ENCODE measurements at places on chromosomes 4 and X.

DNA sequence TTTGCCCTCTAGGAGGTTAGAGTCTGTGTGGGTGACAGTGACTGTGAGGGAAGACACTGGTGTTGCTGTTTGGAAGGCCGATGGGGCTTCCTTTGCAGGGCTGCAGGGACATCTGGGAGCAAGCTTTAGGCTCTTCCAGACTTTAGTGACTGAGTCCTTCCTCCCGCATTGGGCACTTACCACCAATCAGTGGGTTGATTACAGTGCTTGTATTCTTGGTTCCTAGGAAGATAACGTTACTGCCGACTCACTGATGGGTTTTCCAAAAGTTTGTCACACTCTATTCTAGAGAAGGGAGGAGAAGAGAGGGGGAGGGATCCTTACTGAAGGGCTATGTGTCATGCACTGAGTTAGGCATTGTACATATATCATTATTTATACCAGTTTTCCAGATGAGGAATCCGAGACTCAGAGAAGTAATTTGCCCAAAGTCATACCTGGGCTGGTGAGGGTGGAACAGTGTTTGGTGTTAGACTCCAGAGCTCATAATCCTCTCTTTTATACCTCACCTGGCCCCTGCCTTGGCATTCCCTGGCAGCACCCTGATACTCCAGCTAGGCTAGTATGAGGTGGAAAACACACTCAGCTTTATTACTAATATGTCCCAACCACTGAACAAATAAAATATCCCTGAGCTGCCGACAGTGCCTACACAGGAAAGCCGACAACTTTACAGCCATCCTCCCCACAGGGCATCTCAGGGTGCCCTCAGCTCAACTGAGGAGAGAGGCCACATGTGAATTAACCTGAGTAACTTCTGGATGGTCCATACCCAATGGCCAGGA lies 3.8 kb downstream of the CHST7 start:
- no peak for DNase-seq

- no peak for DNase-seq
Measured at GRCh38 chrX:38275615-38276014, 51.7 kb downstream of the RPGR start.

GRCh38 chr4:183011213-183011907 lies 87.7 kb upstream of the WWC2 start:
- no peak for DNase-seq

- no peak for DNase-seq
Measured at GRCh38 chr4:63105839-63106238, 1303.4 kb downstream of the TECRL start.

GRCh38 chr4:140078366-140078765 lies 75.6 kb downstream of the MAML3 start:
- no peak for DNase-seq

DNA sequence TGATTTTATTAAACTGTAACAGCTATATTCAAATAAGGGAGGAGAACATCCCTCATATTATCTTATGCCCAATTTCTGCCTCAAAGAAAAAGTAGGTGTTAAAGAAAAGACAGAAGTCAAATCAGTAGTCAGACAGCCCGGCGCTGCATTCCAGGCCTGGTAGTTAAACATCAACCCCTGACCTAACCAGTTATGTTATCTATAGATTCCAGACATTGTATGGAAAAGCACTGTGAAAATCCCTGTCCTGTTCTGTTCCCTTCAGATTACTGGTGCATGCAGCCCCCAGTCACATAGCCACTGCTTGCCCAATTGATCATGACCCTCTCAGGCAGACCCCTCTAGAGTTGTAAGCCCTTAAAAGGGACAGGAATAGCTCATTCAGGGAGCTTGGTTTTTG lies 269.9 kb upstream of the GALNT7 start:
- no peak for DNase-seq

DNA sequence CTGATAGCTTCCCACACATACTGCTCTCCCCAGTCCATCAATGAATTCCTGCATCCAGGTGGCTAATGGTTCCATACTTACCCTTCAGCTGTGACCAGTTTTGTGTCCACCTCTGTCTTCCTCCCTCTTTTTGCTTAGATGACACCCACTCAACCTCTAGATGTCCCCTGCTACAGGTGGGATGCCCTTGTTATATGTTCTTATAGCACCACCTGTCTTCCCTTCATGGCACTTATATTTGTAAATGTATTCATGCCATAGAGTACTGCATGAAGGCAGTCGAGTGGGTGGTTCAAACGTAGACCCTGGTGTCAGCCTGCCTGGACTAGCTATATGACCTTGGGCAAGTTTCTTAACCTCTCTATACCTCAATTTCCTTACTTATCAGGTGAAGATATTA lies 6.5 kb upstream of the USP46 start:
- no peak for DNase-seq

- DNase-seq, result no peak
Measured at GRCh38 chrX:53319614-53320542, 38.5 kb upstream of the IQSEC2 start.

- DNase-seq, result no peak
Measured at GRCh38 chrX:102714994-102715393, 2.7 kb downstream of the GPRASP2 start.

DNA sequence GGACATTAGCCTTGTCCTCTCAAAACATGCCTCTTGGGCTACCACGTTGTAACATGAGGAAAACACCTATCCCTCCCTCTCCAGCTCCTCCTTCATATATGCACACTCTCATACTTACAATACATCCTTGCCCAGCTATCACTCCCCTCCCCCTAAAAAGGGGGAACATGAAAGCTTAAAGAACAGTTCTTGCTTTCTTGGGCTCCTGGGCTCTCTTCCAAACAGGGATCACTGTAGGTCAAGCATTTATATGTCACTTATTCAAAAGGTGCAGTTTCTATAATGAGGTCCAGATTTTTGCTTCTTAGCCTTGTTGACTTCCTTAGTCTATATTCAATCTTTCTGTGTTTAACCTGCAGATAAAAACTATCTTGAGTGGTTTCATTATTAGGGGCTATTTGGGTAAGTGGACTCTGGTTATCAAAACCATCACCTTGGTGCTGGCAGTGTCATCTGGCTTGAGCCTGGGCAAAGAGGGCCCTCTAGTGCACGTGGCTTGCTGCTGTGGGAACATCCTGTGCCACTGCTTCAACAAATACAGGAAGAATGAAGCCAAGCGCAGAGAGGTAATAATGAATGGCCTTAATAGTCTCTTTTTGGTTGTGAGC lies 119.4 kb downstream of the AKAP4 start:
- DNase-seq, result peak; percentile 19

GRCh38 chr4:105023668-105024055 lies 123.0 kb upstream of the TET2 start:
- DNase-seq, result no peak

DNA sequence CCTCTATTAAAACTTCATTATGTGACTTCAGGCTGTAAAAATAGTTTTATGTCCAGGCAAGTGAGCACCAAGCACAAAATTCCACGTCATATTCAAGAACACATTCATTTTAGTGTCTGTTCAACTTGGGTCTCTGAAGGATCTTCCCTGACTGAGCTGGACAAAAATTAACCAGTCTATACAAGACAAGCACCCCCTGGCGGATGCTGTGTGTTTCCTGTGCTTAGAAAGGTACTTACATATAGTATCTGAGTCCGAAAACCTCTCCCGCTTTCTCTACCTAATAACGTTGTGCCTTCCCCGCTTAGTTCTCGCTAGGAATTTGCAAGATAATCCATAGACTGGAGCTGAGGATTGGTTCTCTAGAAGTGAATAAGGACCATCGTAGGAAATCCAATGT lies 2214.5 kb upstream of the TENM3 start:
- peak; percentile 2 for DNase-seq

DNA sequence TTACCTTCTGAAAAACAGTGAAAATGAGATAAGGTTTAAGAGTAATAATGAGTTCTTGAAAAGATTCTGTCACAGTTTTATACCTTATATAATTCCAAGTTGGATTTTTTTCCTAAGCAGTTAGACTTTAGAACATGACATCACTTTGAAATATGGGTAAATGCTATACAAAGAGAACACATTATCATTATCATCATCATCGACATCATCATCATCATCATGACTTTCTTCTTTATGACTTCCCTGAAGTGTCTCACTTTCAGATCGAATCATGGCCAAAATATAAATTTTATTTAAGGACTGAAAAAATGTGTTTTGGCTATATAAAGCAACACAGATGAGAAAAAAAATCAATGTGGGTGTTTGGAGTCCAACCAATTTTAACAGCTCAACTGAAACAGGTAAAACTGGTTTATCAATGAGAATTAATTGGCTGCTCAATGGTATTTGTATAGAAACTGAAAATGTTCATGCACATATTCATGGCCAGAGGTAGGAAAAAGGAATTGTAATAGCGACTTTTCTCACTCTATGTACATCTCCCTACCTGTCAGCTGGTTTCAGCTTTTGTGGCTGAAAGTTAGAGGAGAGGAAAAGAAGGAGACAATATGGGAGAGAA lies 243.1 kb upstream of the GPC4 start:
- no peak for DNase-seq

DNA sequence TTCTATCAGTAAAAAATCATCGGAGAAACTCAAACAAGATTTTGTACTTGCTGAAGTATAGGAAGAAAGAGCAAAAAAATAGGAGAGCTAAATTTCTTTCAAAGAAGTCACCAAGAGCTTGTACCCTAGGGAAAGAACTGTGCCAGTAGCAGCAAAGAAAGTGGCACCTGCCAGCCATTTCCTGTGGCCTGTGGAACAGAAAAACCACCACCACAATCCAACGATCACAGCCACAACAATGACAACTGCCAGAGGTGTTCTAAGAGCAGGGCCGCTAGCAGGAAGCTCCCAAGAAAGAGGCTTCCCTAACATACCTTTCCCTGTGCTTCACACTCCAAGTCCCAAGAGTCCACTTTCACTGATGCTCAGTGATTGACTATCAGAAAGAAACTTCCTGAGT lies 266.1 kb upstream of the GPC4 start:
- no peak for DNase-seq

DNA sequence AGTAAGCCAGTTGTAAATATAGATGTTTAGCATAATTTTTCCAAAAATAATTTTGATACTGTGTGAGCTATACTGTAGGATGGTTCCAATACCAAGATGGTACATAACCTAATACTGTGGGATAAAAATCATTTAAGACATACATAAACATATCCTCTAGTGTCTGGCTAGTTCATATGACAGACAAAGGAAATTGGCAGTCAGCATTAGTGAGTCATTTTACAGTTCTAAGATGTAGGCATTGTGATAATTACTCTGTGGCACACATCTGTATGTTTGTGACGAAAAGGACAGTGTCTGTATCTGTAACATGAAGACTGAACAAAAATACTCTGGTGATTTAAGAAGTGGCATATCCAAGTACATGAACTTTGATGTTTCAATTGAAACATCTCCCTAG lies 49.6 kb downstream of the UGT2A2 start:
- no peak for DNase-seq

- DNase-seq, result no peak
Measured at GRCh38 chrX:69045616-69046345, 119.5 kb downstream of the PJA1 start.

GRCh38 chr4:110742143-110742542 lies 119.3 kb upstream of the PITX2 start:
- DNase-seq, result no peak

- no peak for DNase-seq
Measured at GRCh38 chr4:112514647-112515197, 1.3 kb downstream of the NEUROG2 start.

GRCh38 chrX:118534716-118535493 lies 39.3 kb downstream of the DOCK11 start:
- DNase-seq, result no peak

DNA sequence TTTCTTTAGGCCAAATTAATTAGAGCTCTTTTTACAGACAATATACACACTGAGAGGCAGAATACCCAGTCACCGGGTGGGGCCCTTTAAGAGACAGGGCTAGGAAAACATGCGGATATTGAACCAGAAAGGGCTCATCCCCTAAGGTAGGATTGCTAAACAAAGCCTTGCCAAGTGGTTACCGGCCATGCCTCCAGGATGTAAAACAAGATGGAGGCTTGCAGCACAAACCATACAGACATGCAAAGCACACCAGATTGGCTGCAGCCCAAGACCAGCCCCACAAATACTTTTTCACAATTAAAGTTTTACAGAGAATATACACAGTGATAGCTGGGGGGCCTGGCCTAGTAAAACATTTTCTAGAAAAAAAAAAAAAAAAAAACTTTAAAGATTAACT lies 210.0 kb downstream of the KLHL4 start:
- DNase-seq, result no peak

GRCh38 chrX:53728506-53728905 lies 42.0 kb upstream of the HUWE1 start:
- DNase-seq, result no peak

- DNase-seq, result no peak
Measured at GRCh38 chr4:74181219-74181618, 23.3 kb downstream of the MTHFD2L start.

GRCh38 chrX:45274576-45274975 lies 73.9 kb upstream of the DIPK2B start:
- no peak for DNase-seq

DNA sequence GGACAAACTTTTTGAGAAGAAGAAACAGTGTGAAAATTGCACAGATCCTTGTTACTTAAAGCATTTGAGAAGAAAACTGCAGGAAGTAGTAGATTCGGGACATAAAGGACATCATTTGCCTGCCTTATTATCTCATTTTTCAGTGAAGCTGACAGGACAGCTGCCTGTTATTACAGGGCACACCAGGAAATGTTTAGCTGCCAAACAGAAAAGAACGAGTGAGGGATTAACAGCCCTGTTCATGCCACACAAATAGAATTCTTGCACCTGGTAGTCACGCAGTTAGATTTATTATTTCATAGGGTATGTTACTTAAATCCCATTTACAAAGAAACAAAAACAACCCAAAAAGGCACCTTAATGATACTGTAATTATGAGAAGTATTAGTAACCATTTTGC lies 100.6 kb downstream of the CHIC2 start:
- no peak for DNase-seq

DNA sequence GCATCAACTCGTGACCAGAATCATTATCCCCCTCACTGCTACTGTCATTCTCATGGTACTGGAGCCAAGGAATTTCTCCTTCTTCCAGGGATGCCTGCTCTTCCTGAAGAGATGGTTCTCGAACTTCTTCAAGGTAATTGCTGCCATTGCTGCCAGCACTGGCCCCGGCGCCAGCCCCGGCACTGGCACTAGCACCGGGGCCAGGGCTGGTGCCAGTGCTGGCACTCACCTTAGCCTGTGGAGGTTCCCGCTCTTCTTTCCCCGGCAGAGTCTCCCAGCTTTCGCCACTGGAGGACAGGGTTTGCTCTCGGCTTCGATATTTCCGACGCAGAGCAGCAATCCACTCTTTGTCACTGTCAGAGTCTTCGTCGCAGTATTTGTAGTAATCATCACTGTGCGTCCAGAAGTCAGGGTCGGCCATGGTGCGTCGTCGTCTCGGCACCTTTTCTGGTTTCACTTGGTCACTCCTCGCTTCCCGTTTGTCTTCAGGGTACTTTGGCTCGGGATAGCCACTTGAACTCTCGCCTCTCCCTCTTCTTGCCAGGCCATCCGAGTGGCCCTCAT lies 3.4 kb downstream of the PJA1 start:
- DNase-seq, result no peak

GRCh38 chr4:109005523-109005922 lies 242.7 kb upstream of the ETNPPL start:
- no peak for DNase-seq

Data from midbrain (tissue), 1 donor.